Mucosa of gallbladder (tissue), 1 donor: ENCODE measurements at places on chromosomes 1 and 21. TPM values are rescaled to one million over a fixed set of nuclear protein-coding genes. Genes with fewer than 3 reads are reported as not detected.

CFAP74 gene
- total RNA-seq, result not detected

KCNK1 gene
- 24.5 TPM for total RNA-seq

CENPL gene
- 5.5 TPM for total RNA-seq

PIGR gene
- total RNA-seq, result 2,875 TPM

AGMAT gene
- total RNA-seq, result 2.8 TPM

OVAAL gene
- total RNA-seq, result not detected

DNA sequence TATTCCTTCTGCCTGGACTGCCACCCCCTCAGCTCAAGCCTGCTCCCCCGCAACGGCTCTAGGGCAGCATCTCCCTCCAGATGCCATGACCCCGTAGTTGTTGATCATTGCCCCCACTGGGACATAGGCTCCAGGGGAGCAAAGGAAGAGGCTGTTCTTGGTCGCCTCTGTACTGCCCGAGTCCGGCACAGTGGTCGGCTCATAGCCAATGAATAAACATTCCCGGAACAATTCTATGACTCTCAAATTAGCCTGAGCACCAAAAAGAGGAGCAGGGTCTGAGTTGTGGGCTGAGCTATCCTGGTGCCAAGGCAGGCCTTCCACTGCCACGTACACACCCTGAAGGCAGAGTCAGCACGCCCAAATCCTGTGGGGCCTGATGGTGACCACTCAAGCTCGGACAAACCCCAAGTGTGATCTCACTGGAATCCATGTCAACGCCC lies 33.1 kb downstream of the CAPZB start:
- peak; percentile 47 for DNase-seq

DNA sequence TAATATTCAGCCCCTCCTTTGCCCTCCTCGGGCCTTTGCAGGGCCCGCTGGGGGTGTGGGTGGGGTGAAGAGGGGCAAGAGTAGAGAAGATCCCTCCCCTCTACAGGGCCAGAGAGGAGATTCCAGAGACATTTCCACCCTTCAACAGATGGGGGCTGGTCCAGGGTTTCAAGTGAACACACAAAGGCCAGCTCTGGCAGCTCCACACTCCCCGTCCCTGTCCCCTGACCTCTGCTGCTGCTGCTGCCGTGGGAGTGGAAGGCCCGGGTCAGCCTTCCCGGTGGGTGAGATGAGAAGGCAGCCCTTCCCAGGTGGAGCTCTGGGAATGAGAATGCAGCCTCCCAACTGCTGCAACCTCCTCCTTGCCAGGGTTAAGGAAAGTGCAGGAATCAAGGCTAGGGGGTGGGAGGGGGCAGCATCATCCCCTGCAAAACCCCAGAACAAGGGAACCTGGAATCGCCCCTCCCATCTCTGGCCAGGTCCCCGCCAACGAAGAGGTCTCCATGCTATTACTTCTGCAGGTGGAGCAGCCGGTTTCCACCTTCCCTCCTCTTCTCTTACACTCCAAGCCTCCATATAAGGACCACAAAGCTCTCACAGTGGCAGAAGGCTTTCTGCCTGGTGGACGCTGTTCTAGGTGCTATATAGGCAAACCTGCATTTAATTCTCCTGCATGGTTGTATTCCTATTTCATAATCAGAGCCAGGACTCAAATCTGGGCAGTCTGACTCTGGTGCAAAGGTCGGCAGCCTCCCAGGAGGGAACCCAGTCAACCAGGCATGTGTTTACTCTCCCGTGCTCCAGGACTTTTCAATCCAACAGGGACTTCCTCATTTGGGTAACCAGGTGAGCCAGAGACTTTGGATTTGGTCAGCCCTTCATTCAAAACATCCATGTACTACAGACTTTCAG lies 22.9 kb upstream of the ARHGEF10L start:
- peak; percentile 81 for DNase-seq

- no peak for DNase-seq
These were observed 12.8 kb downstream of the ZNF687 start for GRCh38 chr1:151294742-151295462.

- DNase-seq, result no peak
These were observed 93.1 kb downstream of the MRPS6 start for GRCh38 chr21:34166468-34166867.

GRCh38 chr21:45177039-45177438 lies 102.7 kb downstream of the ADARB1 start:
- DNase-seq, result no peak

DNA sequence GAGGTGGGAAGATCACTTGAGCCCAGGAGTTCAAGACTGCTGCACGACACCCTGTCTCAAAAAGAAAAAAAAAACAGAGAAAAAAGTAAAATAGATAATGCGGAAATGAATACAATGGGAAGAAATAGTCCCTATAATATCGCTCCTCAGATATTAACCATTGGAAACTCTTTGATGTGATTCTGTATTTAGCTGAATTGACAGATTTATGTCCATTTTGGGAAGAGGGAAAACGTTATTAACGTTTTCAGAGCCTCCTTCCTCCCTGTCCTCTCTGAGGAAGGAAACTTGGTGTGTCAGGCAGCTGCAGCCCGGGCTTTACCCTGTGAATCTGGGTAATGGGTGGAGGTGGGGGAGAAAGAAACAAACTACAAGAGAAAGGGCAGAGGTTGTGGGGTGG lies 61.6 kb upstream of the ECE1 start:
- DNase-seq, result no peak

DNA sequence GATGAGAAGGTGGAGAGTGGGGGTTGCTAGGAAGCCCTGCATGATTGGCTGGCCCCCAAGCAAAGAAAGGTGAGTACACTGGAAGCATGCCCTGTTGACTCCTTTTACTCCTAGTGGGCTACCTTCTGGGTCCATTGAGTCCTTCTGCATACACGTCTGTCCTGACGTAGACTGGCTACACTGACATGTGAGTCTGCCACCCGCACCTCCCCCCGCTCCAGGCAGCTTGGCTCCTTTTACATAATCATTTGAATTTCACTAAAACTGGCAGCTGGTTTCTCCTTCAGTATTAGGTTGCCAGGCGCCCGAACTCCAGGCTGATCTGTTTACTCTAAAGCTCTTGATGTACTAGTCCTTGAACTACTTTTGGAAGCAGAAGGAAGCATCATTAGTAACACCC lies 8.7 kb downstream of the MRPS21 start:
- no peak for DNase-seq

DNA sequence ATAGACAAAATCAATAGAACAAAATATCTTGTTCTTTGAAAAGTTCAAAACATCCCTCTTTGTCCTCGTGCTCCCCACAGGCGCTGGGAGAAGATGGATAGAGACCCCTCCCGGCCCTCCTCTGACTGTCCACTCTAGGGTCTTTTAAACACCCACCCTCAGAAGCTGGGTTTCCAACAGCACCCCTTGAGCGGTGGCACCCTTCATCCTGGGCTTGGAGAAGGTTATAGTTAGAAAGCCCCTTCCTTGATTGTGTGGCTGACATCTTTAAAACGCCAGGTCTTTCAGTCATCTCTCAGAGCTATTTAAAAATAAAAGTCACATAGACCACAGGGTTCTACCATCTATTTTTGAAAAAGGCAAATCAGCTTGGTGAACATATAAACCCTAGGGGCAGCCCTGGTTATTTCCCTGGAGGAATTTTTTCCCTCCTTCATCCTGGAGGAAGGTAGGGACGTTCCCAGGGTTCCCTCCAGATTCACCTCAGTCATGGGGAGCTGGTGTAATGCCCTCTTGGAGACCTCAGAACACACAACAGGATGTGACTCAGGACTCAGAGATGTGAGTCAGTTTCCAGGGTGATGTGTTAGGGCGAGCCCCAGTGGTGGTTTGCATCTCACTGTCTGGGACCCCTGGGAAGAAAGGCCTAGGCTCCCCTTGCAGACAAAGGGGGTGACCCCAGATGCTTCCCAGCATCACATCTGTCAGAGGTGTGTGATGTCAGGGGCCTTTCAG lies 138.5 kb downstream of the CLIC6 start:
- DNase-seq, result no peak

- DNase-seq, result no peak
These were observed 37.8 kb upstream of the ZNF326 start for GRCh38 chr1:89957107-89957506.

- DNase-seq, result no peak
These were observed 41.0 kb downstream of the RUNX3 start for GRCh38 chr1:24888971-24889676.

DNA sequence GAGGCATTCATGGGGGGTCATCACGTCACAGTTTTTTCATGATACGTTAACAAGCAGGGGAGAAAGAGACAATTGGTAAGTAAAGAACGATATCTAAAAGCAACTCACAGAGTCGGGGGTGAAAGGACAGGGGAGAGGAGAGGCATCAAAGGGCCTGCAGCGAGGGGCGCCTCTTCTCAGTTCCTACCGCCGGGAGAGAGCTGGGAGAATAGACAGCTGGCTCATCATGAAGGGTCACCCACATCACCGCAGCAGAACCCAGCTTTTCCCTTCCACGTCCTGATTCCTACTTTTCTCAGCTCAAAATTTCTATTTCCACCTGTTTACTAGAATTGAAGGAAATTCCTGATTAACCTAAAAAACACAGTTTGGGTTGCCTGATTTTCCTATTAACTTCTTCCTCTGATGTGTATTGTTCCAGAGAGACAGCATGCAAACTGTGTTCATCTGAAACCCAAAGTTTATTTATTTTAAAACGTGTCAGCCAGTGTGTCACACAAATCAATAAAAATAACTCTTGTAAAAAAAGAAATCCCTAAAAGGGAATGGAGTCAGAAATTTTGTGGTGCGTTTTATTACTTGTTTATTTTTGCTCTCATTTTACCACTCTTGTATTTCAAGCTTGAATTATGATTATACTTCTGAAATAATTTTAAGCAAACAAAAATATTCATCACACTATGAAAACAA lies 75.4 kb downstream of the SLC25A24 start:
- DNase-seq, result no peak

DNA sequence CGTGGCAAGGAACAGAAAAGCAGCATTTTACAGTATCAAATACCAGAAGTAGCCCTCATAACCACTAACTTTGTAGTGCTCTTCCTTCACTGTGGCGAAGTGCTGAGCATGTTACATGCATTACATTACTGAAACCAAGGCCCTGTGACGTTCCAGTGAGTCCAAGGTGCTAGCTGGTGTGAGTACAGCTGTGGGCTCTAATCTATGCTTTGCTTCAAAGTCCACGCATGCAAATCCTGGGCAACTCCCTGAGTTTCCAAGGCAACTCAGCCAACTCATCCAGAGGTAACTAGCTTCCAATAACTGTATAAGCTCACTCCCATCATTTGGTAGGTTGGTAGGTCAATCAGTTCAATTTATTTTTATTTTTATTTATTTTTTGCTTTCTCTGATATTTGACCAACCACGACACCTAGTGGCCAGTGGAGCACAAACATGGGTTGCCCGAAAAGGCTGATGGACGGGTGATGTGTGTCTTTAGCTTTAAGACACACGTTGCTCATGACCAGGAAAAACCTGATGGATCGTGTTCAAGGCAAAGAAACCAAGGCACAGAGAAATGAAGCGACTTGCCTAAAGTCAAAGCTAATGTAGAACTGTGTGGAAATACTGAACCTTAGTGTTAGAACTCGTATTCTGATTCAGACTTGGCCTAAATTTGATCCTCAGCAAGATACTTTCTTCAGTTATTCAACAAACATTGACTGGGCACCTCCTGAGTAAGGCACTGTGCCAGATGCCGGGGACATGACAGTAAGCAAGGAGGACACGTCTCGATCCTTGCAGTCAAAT lies 73.0 kb downstream of the GNG12 start:
- peak; percentile 86 for DNase-seq

DNA sequence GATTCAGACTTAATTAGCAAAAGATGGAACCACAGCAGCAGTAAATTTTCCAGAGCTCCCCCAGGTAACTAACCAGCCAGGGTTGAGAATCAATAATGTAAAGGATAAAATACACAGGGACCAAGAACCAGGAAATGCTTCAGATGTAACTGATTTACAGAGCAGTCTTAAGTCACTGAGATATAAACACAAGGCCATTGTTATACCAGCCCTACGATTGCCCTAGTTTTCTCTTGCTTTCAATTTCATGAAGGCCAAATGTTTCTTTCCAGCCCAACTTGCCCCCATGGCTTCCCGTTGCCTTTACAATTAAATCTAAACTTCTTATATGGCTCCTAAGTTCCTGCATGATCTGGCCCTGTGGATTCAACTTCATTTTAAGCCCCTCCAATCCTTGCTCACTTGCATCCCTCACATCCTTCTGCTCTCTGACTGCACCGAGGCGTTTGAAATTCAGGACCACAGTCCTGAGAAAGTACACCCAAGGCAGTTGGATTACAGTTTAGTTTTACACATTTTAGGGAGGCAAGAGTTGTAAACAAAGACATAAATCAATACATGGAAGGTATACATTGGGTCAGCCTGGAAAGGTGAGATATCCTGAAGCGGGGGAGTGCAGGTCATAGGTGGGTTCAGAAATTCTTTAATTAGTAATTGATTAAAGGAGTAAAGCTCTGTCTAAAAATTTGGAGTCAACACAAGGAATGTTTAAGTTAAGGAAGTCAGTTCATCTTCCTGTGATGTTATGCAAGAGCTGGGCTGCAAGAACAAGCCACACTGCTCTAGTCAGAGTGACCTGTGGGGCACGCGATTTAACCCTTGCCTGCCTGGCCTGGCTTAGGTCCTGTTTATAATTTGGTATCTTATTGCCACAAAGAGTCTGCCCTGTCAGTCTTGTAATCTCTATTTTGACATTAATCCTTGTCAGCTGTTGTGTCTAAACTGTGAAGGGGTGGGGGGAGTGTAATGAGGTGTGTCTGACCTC lies 69.9 kb upstream of the COG2 start:
- peak; percentile 72 for DNase-seq

- DNase-seq, result no peak
These were observed 51.0 kb downstream of the PLPPR4 start for GRCh38 chr1:99315305-99315704.

DNA sequence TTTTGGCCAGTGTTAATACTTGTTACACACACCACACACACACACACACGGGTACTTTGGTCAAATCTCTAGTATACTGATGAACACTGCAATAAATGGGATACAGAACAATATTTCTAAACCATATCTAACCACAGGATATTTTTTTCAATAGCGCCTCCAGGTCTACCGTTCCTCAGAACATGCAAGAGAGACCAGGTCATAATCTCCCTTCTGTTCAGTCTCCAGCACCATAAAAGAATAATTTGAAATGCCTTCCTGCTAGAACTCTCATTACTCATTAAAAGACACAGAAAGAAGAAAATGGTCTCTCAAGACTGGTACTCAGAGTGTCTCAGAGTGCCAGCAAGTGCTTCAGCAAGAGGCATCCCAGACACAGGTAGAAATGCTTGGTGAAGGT lies 11.5 kb upstream of the SLC44A3 start:
- no peak for DNase-seq

DNA sequence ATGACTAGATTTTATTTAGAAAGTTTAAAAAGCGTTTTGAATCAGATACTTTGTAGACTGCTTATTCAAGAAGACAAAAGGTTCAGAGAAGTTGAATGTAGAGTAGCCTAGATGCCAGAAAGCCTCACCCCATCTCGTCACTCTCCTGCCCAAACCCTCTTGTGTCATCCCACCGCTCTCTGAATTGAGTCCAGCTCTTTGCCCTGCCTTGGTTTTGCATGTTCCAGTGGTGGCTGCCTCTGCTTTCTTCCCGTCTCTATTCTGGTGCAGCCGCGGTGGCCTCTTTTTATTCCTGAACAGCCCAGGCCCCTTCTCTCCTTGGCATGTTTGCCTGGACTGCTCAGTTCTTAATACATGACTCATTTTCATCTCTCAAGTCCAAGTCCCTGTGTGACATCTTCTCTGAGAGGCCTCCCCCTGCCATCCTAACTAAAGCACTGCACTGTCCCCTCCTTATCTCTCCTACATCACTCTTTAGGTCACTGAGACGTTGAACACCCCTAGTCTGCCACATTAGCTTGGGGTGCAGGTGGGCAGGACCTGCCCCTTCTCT lies 22.9 kb downstream of the PRDM2 start:
- no peak for DNase-seq

GRCh38 chr1:234897390-234897749 lies 231.3 kb downstream of the TOMM20 start:
- no peak for DNase-seq

GRCh38 chr1:111302374-111302773 lies 11.7 kb downstream of the CHIA start:
- DNase-seq, result no peak
